SW480 (cell line): ENCODE measurements at places on chromosomes 6 and 20.

DNA sequence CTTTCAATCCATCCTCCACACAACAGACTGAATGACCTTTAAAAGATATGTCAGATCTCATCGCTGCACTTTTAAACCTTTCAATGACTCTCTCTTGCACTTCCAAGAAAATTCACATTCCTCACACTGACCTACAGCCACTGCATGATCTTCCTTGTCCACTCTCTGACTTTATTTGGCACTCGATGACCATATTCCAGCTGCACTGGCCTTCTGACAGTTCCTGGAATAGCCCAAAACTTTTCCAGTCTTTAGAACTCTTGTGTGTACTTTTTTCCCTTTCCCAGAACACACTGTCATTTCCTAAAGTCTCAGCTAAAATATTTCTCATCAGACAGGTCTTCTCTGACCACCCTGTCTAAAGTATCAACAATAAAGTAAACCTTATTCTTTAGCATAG, 174.6 kb downstream of the ADGRG6 start:
- DNase-seq, result no peak

DNA sequence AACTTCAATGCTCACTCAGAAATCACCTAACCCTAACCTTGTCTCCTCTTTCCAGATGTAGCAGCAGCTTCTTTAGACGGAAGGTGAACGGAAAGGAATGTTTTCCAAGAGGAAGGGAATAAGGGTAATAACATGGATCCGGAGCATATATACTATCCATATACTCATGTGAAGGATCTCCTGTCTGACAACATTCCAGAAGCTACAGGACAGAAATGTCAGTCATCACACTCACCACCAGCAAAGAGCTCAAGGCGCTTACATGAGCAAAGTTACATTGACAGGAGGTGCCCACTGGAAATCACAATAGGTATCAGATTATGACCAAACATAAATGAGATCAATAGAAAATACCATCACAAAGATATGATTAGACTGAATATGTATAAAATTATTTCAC, 122.1 kb upstream of the CCDC28A start:
- DNase-seq, result no peak

DNA sequence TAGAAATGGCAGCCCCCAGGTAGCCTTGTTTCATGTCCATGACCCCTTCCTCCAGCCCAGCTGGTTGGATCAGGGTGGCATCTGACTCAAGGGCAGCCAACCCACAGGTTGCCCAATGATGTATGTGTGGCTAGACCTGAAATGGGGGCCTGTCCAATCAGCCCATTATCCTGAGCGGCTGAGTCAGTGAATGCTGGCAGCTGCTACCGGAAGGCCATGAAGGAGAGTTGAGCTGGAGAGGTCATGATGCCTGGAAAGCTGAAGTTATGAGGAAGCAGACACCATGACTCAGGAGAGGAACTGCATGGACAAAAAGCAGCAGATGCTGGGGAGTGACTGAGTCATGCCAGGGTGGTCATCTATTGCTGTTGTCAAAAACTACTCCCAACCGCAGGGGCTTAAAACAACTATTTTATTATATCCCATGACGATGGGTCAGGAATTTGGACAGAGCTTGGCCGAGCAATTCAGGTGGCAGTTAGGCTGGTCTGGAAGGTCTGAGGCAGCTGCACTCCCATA, 67.3 kb downstream of the MDGA1 start:
- DNase-seq, result peak; percentile 70

DNA sequence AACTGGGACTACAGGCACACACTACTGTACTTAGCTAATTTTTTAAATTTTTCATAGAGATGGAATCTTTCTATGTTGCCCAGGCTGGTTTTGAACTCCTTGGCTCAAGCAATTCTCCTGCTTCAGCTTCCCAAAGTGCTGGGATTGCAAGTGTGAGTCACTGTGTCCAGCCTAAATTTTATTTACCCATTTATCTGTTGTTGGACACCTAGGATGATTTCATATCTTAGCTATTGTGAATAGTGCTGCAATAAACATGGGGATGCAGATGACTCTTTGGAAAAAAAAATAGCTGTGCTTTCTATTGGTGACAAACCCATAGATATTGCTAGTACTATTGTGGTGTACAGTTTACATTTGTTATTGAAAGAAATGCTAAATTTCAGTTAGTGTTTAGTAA, 19.6 kb upstream of the SYNCRIP start:
- DNase-seq, result no peak

- peak; percentile 18 for DNase-seq
Observed at GRCh38 chr6:87483929-87484328, 11.2 kb downstream of the SLC35A1 start.

- DNase-seq, result no peak
Observed at GRCh38 chr6:132115714-132116366, 164.7 kb upstream of the CCN2 start.

DNA sequence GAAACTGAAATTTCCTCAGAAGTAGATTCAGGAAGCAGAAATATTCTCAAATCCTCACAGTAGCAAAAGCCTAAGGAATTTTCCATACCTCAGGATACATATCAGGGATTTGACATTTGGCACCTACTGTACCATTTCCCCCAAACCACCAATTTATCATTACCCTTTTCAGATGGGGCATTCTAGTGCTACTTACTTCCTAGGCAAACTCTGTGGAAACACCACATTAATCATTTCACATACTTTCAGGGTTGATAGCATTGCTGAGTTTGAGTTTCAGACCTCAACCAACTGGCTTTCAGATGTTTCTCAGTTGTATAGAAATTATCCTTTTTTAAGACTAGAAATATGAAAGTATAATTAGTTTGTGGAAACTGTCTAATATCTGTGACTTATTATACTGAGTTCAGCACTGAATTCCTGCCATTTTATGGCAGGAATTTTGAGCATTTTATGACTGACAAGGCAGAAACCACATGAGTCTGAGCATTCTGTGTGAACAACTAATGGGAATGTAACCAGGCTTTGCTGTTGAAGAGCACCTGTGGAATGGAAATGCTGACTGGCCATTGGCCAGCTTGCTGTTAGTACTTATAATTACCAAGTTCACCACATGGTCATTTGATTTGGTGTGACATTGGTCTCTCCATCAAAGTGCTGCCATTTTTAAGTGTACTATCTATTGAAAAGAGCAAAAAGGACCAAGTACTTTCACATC, 35.1 kb upstream of the IRAK1BP1 start:
- DNase-seq, result no peak

DNA sequence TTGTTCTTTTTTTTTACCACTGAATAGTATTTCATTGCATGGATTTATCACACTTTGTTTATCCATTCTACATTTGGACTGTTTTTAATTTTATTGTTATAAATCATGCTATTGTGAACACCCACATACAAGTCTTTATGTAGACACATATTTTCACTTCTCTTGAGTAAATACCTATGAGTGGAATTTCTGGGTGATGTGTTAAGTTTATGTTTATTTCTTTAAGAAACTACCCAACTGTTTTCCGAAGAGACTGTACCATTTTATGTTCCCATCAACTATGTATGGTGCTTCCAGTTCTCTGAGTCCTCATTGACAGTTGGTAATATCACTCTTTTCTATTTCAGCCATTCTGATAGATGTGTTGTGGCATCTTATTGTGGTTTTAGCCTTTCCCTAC, 54.0 kb downstream of the RIN2 start:
- no peak for DNase-seq

DNA sequence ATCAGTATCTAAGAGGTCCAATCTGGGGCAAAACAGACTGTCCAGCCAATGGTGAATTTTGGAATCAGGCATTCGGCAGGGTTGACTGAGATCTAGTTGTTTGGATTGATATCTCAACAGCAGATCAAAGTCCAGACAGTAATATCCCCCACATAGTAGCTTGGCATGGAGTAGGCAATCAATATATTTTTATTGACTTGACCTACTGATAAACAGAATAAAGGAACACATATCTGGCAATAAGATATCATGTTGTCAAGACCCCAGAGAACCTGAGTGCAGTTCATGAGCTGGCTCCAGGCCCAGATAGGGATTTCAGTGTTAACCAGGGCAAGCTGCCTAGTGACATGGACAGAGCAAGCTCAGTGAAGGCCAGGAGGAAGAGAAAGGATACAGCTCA, 34.4 kb downstream of the TNFAIP3 start:
- no peak for DNase-seq

GRCh38 chr20:38373231-38373867, 27.1 kb downstream of the LBP start:
- DNase-seq, result no peak

DNA sequence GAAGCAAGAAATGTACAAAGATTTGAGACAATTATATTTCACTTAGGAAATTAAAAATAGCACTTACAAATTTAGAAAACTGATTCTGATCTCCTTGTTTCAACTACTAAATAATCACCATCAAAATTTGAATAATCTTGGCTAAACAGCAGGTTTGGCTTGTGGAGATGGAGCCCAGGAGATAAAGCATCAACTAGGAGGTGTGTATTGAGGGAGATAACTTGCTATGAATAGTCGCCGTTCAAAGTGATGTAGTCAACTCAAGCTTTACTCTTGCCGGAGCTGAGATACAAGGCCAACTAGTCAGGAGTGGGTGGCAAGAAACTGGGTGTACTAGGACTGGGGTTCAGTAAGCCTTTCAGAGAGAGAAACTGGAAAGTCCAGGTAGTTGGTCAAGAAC, 117.7 kb downstream of the TRMT11 start:
- DNase-seq, result no peak

DNA sequence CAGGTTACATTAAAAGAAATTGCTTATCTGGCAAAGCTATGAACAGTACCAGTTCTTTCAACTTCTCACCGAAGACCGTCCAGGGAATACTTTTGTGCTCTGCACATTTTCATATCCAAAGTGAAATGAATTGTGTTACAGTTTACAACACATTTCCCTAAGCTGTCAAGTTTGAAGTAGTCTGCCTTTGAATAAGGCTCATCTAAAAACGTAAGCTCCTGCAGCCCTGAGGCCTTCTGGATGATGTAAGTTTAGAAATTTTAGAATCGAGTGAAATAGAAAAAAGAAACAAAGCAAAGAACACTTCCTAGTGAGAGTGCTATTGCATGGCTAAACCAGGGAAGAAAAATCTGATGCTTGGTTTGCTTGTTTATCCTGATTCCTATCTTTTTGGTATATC, 653.8 kb downstream of the MMUT start:
- no peak for DNase-seq

GRCh38 chr6:18160911-18161310, 5.7 kb downstream of the KDM1B start:
- DNase-seq, result no peak

GRCh38 chr20:40339661-40340449, 349.2 kb downstream of the MAFB start:
- DNase-seq, result no peak

GRCh38 chr6:72863131-72863530, 241.3 kb downstream of the KCNQ5 start:
- no peak for DNase-seq

DNA sequence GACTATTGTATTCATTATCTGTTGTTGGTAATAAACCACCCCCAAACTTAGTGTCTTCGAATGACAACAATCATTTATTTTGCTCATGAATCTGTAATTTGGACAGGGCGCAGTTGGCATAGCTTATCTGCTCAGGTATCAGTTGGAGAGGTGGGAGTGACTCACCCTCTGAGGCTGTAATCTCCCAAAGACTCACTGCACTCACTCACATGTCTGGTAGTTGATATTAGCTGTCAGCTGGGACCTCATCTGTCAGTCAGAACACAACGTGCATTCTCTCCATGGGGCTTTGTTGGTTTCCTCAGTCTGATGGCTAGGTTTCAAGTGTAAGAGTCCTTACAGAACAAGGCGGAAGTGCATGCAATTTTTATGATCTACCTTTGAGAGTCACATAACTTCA, 219.0 kb upstream of the PRND start:
- peak; percentile 18 for DNase-seq

- no peak for DNase-seq
Observed at GRCh38 chr6:13617066-13617465, 1.9 kb downstream of the NOL7 start.

- DNase-seq, result no peak
Observed at GRCh38 chr6:4956625-4957024, 47.2 kb downstream of the RPP40 start.

GRCh38 chr6:124854338-124854922, 107.8 kb upstream of the RNF217 start:
- peak; percentile 7 for DNase-seq

DNA sequence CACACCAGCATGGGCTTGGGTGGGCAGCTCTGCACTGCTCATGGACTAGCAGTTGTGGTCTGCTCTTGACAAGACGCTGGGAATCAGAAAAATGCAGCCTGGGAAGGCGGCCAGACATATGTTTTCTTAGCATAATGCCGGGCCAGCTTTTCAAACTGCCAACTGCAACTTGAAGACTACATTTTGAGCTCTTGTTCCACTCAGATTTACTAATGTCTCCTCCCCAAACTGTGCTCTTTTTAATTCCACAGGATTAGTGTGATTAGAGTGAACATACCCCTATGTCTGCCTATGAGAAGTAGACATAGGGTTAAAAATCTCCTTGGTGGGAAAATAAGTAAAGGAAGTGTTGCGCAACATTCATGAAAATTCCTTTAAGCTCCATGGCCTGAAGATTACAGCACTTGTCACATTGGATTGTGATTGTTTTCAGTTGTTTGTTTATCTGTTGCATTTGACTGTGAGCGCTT, 5.3 kb upstream of the FNDC1 start:
- DNase-seq, result no peak

GRCh38 chr6:147262946-147263345, 58.7 kb downstream of the STXBP5 start:
- DNase-seq, result no peak

- no peak for DNase-seq
Observed at GRCh38 chr20:15776770-15777466, 796.3 kb downstream of the KIF16B start.

DNA sequence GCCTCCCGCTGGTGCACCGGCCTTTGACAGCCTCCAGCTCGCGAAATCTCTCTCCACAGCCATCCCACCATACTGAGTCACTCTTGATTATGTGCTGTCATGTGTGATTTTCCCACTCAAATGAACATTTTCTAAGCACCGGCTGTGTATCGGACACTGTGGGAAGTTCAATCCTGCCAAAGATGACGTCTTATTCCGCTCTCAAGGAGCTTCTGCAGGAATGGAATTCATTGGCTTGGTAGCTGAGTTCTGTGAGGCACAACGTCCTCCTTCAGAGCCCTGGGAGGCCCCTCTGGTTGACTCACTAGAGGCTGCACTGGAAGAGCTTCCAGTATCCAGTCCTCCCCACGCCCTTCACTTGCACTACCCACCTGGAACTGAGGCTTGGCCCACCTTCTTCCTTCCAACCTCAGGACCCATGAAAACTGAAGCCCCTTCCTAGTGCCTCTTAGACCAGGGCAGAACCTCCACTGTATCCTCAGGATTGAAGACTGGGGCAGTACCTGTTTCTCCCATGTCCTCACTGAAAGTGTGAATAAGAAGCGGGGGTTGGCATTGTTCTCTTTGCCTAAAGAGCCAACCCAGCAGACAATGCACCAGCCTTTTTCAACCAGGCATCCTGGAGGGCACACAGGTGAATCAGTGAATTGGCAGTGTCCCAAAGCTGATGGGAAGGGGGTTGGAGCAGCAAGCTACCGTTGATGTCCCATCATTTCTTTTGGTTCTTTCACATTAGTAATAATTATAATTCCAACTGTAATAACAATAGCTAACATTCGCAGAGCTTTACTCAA, 1.7 kb downstream of the UNC5CL start:
- DNase-seq, result no peak

GRCh38 chr20:8981482-8981881, 87.4 kb upstream of the PLCB4 start:
- DNase-seq, result no peak

- DNase-seq, result no peak
Observed at GRCh38 chr20:6506906-6507305, 260.6 kb upstream of the BMP2 start.

GRCh38 chr20:1331801-1332453, 3.0 kb upstream of the SDCBP2 start:
- DNase-seq, result no peak
